Umbilical cord (tissue), 2 donors: ENCODE measurements at places on chromosomes 11 and 22.

GRCh38 chr11:75371949-75372876 lies 20.8 kb upstream of the ARRB1 start:
- peak; percentile 55 for DNase-seq

DNA sequence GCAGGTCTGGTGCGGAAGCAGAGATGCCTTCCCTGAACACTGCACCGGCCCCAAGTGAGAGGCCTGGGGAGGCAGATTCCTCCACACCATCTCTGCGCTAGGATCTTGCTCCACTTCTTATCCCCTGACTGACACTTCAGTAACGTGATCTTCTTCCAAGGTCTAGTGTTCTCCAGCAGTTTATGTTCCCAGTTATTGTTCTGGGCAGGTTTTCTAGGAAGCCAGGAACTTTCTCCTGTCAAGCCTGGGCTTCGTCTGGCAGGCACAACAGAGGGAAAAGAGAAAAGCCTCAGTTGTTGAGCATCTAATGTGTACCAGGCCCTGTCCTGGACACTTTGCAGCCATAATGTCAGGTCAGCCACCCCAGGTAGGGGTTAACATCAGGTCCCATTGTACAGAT lies 10.5 kb downstream of the CD82 start:
- DNase-seq = no peak

DNA sequence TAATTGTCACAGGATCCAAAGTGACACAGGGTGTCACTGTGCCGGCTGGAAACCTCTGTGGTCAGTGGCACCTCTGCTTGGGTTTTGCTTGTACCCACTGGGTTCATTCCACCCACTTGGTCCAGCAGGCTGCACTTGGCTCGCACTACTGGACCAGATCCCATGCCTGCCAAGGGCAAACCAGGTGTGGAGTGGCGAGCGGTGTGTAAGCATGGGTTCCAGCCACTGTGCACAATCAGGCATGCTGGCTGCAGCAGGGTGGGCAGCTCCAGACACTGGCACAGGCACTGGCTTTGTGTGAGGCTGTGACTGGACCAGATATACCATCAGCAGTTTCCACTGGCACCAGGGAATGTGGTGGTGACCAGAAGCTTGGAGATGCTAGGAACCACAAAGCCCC lies 261.4 kb downstream of the KCNA4 start:
- no peak for DNase-seq

DNA sequence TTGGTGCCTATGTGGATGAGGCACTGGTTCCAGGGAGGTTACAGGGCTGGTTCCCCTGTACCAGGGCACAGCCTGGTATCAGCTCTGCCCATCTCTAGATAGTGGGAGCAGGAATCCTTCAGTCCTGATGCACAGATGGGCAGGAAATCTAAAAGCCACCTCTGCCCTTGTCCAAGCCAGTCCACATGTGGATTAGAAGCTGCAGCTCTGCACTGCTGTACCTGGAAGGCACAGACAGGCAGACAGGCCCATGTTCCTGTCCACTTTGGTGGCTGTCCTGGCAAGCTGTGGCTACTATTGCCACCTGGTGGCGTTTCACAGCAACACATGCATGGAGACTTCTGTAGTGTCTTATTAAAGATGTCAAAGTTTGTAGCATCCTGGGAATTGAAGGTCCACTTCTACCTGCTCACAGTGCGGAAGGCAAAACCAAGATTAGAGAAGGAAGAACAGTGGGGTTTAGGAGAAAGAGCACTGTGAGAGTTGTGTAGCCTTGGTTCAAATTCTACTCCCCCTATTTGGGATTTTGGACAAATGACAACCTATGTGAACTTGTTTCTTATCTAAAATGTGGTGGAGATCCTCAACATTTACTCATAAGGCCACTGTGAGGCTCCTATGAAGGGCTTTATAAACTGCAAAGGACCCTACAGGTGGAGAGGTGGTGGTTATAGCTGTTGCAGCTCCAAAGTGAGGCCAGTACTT lies 30.1 kb downstream of the NAV2 start:
- peak; percentile 79 for DNase-seq

DNA sequence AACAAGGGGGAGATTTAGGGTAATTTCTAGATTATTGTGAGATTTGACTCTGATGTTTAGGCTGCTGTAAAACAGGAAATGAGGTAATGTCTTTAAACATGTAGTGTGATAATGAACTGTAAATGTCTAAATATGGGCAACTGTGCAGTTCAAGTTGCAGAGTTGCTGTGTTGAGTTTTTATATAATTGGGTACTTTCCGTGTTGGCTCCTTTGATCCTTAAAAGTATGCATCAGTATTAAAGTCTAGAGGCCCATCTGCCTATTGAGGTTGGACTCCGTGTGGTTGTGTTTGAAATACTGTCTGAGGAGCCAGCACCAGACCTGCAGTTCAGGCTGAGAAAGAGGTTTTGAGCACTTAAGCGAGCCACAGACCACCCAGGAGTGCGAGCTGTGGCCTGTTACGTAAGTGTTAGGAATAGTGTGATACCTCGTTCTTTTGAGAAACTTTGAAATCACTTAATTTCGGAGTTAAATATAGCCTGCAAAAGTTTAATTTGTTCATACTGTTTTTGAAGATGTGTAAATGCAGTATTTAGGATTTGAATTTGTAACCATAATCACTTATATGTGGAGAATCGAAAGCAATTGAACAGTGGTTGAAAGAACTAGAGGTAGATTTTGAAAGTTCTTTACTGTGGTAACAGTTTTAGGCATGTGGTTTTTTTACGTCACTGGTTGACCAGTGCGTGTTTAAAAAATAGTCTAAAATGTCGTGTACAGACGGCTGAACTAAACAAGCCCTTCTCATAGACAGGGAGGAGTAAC lies 9.0 kb downstream of the FAM118A start:
- peak; percentile 63 for DNase-seq

- DNase-seq = peak; percentile 35
Measured at GRCh38 chr22:46052801-46053562, 76.0 kb upstream of the WNT7B start.

DNA sequence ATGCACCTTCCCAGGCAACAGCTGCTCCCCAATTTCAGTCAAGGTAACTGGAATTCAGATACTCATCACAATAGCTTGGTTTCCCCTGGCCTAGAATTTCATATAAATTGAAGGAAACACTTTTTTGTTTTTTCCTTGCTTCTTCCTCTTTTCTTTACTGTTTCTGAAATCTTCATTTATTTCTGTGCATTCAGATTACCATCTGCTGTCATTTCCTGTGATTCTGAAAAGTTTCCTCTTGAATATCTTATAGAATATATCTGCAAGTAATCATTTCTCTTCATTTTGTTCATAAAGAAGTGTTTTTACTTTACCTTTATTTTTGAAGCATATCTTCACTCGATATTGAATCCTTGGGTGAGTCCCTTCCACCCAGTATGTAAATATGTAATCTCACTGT lies 85.3 kb downstream of the GAB4 start:
- DNase-seq = no peak

- DNase-seq = no peak
Measured at GRCh38 chr11:115162919-115163318, 341.3 kb downstream of the CADM1 start.

- DNase-seq = peak; percentile 14
Measured at GRCh38 chr11:7612661-7613393, 60.5 kb downstream of the CYB5R2 start.

DNA sequence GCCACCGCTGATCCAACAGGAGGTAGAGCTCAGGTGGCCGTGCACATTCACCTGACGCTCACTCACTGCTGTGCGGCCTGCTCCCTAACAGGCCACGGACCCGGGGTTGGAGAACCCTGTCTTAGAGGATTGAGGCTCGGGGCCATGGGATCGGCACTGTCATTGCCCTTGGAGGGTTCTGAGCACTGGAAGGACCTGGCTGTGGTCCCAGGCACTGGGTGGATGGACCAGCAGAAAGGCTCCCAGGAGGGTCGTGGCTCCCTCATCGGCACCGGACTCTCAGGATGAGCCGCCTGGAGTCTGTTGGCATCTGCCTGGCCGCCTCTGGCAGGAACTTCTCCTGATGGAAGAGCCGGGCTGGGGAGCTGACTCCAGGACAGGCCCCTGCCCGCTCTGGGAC lies 6.5 kb downstream of the KCNQ1 start:
- DNase-seq = no peak

GRCh38 chr22:48101704-48102103 lies 1339.3 kb downstream of the TBC1D22A start:
- DNase-seq = no peak

GRCh38 chr22:47213571-47214230 lies 451.3 kb downstream of the TBC1D22A start:
- no peak for DNase-seq

DNA sequence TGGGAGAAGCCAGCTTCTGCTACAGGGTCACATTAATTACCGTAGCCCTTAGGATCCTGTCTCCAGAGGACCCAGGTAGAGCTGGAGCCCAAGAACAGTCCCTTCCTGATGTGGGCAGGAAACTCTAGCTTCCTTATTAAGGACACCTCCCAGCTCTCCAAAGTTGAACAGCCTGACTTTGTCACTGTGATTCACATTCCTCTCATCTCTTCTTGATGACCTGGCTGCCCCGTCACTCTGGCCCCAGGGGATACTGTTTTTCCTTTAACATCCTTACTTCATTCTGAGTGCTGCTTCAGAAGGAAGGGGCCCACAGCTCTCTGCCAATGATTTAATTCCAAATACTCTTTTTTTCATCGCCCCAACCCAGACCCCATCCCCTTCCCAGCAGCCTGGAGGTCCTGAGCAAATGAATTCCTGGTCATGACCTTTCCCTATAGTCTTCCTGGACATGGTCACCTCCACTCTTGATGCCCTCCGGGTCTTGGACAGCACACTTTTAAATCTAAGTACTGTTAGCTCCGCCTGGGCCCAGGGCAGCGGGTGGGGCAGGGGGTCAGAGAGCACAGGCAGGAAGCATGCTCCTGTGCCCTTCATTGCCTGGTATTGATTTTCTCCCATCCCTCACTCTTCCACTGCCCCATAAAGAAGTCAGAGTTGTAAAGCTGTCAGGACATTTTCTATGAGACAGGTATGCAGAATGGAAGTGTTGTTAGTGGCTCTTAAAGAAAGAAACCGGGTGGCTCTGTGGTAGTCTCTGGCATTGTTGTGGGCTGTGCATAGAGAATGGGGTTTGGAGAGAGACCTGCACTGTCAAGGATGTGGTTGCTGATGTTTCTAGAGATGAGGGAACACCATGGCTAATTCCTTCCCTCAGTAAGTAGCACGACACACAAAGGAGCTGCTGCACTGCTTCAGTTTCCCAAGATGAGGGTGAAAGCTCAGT lies 22.3 kb upstream of the SPON1 start:
- DNase-seq = no peak

DNA sequence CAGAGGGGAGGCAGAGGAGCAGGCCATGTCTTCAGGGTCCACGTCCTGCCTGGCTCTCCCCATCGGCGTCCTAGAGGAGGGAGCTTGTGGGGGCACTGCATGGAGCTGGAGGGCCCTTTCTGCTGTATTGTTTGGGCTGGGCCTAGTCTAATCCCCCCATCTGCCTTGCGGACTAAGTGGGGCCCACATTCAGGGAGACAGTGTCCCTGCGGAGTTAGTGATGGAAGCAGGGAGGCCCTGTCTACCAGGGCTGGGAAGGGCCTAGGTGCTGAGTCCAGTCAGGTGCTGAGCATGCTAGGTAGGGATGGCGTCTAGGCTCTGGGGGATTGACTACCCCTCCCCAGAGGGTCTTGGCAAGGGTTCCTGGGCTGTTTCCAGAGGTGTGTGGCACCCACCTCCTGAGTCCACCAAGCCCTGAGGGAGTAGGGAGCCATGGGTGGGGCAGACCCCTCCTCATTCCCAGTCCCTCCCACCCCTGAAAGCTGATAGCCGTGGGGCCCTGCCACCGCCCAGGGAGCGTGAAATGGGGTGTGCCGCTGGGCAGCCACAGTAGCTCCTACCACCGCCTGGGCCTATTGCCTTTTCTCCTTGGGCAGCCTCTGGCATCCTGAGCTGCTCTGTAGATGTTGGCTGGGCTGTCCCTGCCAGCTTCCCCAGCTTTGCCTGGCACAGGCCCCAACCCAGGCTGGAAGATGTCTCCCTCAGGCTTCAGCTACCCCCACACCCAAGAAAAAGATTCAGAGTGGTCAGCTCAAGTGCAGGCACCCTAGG lies 1.9 kb upstream of the POLD4 start:
- no peak for DNase-seq

GRCh38 chr22:24986816-24987215 lies 34.3 kb downstream of the KIAA1671 start:
- no peak for DNase-seq

DNA sequence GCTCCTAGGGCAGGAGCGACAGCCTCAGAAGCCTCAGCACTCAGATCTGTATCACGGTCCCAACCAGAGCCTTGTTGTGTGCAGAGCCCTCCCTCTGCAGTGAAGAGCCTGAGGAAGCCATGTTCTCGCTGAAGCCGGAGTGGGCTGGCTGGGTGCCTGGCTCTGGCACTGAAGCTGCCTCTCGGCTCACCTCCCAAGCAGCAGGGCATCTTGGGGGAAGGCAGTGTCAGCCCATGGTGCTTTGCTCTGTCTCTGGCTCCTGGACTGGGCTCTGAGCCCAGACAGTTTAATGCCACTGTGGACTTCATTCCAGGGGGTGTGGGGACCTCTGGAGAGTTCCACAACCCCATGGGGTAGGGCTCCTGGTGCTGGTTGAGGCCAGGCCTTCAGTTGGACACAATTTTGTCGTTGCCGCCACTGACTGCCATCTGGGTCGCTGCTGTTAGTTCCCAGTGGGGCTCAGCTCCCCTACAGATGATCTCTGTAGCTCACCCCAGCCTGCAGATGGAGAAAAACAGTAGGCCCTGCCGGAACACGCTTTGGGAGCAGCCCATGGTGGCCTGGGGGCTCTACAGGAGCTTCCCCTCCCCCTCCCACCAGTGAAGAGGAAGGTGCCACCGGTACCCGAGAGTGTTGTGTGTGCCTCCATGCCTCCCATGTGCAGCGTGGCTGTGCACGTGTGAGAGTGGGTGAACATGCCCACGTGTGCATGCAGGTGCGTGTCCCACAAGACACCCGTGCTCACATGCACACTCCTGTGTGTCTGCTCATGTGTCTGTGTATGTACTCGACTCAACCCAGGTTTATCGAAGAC lies 86.5 kb upstream of the B3GAT1 start:
- DNase-seq = no peak

- no peak for DNase-seq
Measured at GRCh38 chr11:68596231-68596630, 88.1 kb upstream of the GAL start.

DNA sequence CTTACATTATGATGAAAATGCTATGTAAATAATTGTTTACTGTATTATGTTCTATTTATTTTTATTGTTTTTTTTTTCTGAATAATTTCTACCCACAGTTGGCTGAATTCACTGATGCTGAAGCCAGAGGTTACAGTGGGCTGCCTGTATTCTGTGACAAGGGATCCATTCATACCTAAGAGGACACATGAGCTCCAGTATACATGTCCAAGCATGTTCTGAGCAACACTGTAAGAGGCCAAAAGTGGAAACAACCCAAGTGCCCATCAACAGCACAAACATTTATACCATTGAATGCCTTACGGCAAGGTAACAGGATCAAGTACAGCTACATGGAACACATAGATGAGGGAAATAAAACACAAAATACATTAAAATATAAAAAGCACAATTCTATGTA lies 1.4 kb upstream of the SRSF8 start:
- no peak for DNase-seq

GRCh38 chr22:36201630-36202319 lies at the start of gene APOL4:
Gene APOL4 (minus strand): TSS chr22:36201809. CDS start chr22:36201734, 75 bp downstream.
- peak; percentile 81 for DNase-seq
